ENCODE measurements at places on chromosomes 4 and X.

- no peak for DNase-seq
Measured at GRCh38 chr4:23835774-23836478, 53.9 kb downstream of the PPARGC1A start.

DNA sequence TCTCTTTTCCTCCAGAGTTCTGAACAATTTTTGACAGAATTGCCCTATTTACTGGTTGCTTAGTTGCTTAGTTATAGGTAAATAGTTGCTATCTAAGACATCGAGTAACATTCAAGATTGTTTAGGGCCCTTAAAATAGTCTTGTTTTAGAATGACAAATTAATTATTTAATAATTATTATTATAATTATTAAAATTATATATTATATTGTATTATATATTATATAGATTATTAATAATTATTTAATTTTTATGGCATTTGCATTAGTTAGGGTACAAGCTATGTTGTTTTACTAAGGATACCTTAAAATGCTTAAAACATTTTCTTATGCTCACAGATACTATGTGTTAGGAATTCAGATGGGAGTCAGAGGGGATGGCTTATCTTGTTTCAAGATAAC is 59.2 kb downstream of the NPY1R start:
- DNase-seq = no peak

- no peak for DNase-seq
Measured at GRCh38 chrX:41655631-41656030, 33.1 kb upstream of the GPR34 start.

- DNase-seq = no peak
Measured at GRCh38 chr4:146450524-146450923, 71.2 kb downstream of the SLC10A7 start.

GRCh38 chr4:8362483-8362882 is 78.0 kb downstream of the ACOX3 start:
- no peak for DNase-seq

GRCh38 chrX:44873415-44874276 is 658 bp downstream of the KDM6A start:
- no peak for DNase-seq

DNA sequence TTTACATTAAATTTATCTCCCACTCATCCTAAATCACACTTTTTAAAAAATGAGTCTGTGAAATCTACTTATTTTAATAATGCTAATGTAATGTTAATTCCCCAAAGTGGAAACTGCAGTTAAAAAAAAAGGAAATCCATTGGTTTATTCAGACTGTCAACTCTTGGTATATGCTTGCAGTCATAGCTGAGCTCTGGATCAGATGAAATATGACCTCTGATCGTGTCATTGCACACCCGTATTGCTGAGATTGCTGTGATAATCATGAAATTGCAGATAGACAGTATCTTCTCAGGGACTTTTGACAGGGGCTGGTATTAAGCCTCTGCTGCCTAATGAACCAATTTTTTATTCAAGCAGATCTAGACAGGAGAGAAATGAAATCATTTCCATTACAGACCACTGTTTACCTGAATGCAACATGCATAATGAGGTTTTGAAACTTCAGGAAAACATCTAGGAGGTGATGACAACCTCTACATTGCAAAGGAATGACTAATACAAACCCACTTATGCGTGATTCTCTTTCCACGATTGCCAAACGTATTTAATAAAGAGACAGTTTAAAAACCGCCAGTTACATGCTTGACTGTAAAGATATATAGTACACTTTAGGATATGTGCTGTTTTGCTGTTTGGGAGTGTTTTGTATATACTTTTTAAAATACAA is 138.3 kb upstream of the PUDP start:
- DNase-seq = no peak

- DNase-seq = no peak
Measured at GRCh38 chr4:142817442-142817841, 28.7 kb downstream of the INPP4B start.

- no peak for DNase-seq
Measured at GRCh38 chrX:109840585-109840984, 107.5 kb upstream of the ACSL4 start.

- no peak for DNase-seq
Measured at GRCh38 chr4:96844858-96845490, 1005.1 kb downstream of the PDHA2 start.

- no peak for DNase-seq
Measured at GRCh38 chr4:159735281-159736207, 632.7 kb downstream of the RAPGEF2 start.

- no peak for DNase-seq
Measured at GRCh38 chr4:99879458-99879857, 14.8 kb downstream of the LAMTOR3 start.
